ENCODE measurements at places on chromosomes 4 and X. TPM values are rescaled to one million over a fixed set of nuclear protein-coding genes. Genes with fewer than 3 reads are reported as not detected.

DNA sequence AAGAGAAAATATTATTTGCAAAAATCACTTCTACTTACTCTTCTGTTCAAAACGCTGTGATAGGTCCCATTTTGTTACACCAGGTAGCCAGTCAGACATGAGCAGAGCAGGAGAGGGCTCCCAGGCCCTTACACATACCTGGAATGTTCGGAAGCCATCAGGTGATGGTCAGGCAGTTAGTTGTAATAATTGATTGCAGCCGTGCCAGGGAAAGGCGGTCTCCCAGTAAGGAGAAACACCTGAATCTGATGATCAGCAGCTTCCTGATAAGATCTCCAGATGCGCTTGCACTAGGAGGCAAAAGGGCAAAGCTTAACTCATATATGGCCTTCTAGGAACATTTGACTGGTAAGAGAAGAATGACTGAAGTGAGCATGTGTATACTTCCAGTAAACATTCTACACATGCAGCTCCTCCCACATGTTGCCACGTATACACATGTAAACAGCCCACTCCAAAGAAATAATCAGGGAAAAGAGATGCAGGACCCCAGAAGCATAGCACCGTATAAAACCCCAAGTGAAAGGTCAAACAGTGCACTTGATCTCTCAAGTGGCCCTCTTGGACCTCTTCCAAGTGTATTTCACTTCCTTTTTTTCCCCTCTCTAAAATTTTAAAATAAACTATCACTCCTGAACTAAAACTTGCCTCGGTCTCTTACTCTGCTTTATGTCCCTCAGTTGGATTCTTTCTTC, 1338.0 kb downstream of the FSTL5 start:
- no peaks in the 10 kb centered on the region for H3K27me3 ChIP-seq
- H3K4me1 ChIP-seq, result no peaks in the 10 kb centered on the region
- no peak for DNase-seq
- no peak overlapping the region for H3K4me3 ChIP-seq
- H3K27ac ChIP-seq, result no peak overlapping the region
- H3K36me3 ChIP-seq, result no peaks in the 10 kb centered on the region

DNA sequence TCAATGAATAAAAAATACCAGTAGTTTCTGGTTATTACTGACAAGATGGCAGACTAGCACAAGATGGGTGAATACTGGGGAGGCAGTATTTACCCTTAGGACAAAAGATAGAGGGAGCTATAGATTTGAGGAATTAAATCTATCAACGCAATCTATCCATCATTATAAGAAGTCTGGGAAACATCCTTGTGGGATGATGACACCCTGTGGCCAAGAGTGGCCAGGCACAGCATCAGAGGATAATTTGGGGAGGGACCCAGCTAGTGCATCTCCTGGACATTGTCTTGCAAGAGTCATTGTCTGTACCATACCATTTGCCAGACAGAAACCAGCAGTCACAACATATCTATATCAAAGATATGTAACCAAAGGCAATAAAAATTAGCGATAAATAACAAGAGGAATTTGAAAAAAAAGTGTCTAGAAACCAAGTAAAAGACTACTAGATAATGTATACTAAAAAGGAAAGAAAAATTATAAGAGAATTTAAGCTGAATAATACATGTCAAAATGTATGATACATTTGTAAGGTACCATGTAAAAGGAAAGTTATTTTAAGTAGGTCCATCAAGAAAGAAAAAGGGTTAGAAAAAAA, 22.9 kb downstream of the KCTD8 start:
- DNase-seq, result no peak
- H3K4me3 ChIP-seq, result no peak overlapping the region
- H3K4me1 ChIP-seq, result no peaks in the 10 kb centered on the region
- H3K27ac ChIP-seq, result no peak overlapping the region
- H3K36me3 ChIP-seq, result no peaks in the 10 kb centered on the region

DNA sequence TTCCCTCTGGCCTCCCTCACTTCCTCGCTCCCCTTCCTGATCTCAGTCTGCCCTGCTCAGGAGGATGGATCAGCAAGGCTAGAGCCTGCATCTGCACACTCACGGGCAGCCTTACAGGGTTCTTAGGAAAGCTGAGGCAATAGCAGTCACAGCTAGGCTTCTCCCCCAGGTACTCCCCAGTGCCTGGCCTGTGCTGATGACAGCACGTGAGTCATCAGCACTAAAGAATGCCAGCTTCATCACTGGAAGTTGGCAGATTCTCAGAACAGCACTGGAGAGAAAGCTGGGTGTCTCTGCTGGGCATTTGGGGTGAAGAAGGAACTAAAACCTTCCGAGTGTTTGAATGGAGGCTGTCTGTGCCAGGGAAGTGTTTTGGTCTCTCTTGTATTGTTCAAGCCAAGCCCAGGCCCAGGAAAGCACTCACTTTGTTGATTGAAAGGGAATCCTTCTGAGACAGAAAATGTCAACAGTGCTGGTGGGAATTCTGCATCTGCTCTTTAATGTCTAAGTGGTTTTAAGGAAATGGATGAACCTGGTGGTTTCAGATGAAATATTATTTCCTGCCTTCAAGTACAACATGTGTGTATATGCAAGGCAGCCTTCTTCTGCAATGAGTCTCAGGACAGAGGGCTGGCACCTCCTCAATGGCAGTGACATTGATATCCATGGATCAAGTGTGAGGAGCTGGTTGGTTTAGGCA, 73.0 kb upstream of the SCOC start:
- H3K4me1 ChIP-seq, result peaks cover 13% of the 10 kb centered on the region
- H3K4me3 ChIP-seq, result no peak overlapping the region
- H3K27ac ChIP-seq, result no peak overlapping the region

The FRG2 gene
- total RNA-seq, result not detected

All from body of pancreas (tissue), 4 donors.